ENCODE measurements at places on chromosomes 3 and 15. TPM values are rescaled to one million over a fixed set of nuclear protein-coding genes. Genes with fewer than 3 reads are reported as not detected.

DNA sequence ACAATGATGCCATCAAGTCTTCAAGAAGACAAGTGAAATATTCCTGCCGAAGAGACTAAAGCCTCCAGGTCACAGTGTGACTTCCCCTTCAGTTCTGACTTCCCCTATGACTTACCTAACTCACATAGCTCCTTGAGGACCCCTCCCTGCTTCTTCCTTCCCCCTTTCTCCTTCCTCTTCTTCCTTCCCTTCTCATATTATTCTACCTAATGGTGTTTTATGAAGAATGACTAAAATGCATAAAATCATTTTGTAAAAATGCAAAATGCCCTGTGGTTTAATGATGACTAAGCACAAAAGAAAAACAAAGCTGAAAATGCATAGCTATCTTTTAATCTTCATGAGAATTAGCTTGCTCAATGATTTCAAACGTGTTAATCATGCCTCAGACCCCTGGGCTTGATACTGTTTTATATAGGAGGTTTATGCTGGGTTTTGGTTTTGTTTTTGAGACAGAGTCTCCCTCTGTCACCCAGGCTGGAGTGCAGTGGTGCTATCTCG, 26.1 kb upstream of the TM4SF4 start:
- no peak for DNase-seq

DNA sequence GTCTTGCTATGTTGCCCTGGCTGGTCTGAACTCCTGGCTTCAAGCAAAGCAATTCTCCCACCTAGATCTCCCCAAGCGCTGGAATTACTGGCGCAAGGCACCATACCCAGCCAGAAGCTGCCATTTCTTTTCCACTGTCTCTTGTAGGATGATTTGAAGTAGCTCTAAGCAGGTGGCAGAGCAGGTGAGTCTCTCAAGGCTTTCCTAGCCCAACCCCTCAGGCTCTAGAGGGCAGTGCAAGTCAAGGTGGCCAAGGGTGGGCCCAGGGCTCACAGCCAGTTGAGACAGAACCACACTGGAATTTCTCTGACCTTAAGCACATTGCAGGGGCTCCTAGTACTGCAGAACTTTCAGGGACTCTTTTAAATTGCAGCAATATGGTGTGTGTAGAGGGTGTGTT, 15.6 kb upstream of the DAG1 start:
- DNase-seq = no peak

DNA sequence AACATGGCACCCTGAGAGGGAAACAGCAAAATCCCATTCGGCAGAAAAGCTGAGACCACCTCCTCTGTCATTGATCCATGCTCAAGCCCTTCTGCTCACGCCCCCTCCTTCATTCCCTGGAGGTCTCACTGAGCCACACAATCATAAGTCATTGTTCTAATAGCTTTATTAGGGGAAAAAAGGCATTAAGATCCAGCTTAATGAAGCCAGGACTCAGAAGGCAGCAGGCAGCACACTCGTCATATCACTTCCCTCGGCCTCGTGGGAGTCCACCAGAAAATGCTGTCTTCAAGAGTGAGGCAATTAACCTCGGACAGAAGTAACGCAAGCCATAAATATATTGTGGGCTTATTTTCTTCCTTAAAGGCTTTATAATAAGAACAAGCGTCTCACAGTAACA, 153.9 kb upstream of the PPP2R3A start:
- DNase-seq = no peak

- DNase-seq = no peak
Measured at GRCh38 chr3:52848617-52849016, 13.8 kb upstream of the MUSTN1 start.

DNA sequence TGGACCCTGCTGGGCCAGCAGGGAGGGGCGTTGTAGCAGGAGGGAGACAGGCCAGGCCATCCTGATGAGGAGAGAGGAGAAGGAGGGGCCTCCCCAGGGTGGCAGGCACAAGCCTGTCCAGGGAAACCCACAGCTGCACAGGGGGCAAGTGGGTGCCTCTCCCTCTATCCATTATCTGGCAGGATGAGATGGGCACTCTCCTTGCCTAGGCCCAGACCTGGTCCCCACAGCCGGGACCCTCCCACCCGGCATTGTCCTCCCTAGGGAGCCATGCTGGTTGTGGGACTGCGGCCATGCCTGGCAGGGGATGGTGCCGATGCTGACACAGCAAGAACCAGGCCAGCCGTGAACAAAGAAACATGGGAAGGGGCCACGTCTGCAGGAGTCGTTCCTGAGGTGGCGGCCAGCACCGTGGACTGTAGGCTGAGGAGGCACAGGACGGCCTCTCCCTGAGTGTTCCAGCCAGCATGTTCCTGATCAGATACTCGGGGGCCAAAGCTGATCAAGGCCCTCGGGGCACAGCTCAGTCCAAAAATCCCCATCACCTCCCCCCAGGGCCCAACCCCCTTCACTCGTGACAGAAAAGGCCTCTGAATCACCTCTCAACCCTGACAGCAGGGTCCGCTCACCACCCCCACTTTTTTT, 19.2 kb upstream of the CYP11A1 start:
- no peak for DNase-seq

DNA sequence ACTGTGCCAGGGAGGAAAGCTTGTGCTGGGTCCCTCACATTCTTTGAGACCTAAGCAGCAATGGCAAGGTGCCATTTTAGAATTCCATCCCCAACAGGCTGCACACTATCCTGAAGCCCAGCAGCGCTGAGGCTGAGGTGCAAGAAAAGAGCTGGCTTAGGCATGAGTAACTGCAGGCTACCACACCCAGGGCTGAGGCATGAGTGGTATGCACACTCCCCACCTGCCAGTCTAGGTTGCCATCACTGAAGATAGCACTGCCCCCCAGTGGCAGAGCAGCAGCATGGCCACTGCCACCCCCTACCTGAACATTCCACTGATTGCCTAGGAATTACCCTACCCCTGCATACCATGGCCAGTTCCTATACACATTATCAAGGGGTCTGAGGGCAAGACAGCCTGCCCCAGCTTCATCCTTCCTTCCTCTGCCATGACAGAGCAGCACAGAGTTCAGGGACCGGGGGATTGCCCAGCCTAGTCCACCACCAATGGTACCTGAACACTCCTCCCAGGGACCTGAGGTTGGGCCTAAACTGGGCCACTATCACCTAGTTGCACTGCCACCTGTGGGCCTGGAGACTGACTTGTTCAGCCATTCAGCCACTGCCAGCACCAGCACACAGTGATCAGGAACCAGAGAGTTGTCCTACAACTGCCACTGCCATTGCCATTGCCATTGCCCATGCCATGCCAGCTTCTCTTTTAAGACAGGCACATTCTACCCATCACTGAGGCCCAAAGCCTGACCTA, 129.8 kb downstream of the SATB1 start:
- no peak for DNase-seq

DNA sequence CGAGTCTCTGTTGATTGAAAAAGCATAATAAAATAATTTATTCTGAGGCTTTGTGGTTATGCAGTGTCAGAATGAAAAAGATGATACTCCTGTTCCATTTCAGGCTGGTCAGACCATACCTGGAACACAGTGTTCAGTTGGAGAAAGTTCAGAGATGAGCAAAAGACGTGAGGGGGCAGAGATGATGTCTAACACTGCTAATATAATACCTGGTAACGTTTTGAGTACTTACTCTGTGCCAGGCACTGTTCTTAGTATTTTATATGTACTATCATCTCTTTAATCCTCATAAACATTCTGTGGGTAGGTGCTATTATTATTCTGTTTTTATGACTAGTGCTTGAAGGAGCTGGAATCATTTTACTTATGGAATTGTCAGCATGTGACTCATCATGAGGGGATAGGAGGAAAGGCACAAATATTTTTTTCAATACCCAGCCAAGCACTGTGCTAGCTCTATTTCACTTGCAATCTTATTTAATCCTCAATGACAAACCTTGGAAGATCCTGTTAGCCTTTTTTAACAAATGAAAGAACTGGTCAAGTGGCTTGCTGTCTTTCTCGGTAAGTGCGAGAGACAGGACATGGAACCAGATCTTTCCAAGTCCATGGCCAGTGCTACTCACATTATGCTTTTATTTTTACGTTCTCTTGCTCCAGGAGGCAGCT, 31.8 kb downstream of the IQGAP1 start:
- DNase-seq = no peak

- no peak for DNase-seq
Measured at GRCh38 chr3:99874237-99875002, 56.8 kb downstream of the CMSS1 start.

GRCh38 chr15:61794276-61794675, 266.0 kb downstream of the VPS13C start:
- DNase-seq = no peak

- no peak for DNase-seq
Measured at GRCh38 chr15:100671858-100672543, 69.6 kb downstream of the ASB7 start.

- no peak for DNase-seq
Measured at GRCh38 chr3:56102032-56102431, 366.2 kb downstream of the ERC2 start.

DNA sequence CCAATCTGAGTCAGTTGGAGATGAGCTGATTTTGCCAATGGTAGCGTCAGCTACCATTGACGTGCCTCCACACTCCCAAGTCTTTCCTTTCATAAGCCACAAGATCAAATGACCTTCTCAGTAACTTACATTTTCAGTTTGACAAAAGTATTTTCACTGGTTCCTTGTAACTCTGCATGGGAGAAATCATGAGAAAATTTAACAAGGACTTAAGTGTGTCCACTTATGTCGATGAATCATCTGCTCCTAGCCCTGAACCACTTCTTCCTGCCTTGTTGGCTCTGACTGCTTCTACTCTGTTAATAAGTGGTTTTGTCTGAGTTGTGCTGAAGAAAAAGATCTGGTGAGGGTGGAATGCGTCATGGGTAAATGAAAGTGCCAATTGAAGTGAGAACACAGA, 101.2 kb downstream of the NFKBIZ start:
- no peak for DNase-seq

DNA sequence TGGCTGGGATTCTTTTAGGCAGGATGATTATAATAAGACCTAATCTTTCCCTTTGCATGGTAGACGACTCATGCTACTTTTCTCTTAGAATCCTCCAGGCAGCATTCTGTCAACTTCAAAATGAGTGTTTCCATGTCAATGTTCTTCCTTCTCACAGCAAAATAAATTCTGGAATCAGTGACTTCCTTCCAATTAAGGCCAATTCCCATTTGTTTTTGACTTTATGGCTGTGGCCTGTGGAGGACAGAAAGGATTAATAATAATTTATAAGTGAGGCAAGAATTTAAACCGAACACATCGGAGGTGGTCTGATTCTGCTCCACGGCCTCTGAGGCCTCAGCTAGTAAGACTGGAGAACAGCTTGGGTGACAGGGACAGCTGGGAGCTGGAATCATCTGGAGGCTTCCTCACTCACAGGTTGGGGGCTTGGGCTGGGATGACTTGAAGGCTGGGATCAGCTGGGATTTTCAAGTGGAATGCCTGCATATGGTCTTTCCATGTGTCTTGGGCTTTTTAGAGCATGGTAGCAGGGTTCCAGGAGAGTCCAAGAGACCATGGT, 241.8 kb upstream of the MCTP2 start:
- no peak for DNase-seq

GRCh38 chr3:122515870-122516269, 1.1 kb upstream of the KPNA1 start:
- no peak for DNase-seq

DNA sequence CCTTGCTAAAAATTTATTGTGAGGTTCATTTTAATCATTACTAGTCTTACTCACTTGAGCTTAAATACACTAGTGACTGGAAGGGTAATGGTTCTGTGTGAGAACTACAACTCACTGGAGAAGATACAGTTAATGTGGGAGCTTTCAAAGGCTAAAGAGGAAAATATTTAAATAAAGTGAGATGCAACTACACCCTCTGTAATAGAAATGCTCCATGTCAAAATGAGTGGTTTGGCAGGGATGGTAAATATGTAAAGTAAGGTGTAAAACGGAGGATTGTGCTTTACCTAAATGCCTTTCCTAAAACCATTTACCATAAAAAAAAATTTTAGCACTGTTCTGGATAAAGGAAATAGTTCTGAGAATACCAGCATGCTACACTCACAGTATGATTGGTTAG, 15.3 kb downstream of the LRRC57 start:
- no peak for DNase-seq

DNA sequence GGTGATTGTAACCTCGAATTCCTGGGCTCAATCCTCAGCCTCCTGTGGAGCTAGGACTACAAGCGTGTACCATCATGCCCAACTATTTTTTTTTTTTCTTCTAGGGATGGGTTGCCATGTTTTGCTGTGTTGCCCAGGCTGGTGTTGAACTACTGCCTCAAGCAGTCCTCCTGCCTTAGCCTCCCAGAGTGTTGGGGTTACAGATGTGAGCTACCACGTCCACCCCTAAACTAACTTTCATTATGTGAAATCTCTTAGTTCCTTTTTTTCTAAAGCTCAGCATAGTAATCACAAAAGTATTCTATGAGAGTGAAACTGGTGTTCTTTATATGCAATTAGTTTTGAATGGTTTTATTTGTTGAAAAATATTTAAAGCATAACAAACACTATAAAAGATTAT, 92.1 kb downstream of the XRN1 start:
- no peak for DNase-seq

- DNase-seq = no peak
Measured at GRCh38 chr15:36218322-36218721, 361.1 kb upstream of the CDIN1 start.

DNA sequence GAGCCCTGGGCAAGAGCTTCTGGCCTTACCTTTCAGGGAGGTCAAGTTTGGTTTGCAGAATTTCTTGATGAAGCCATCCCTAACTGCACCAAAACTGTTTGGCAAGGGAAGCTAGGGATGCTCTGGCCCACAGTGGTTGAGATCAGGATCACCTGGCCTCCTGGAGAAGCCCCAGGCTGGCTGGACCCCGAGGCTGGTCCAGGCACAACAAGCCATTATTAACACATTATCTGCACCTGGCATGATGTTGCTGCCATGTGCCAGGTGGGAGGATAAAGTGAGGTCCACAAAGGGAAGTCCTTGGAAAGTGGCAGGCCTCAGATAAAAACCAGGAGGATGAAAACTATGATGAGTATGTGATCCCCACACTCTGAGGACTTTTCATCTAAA, 35.9 kb upstream of the DUSP7 start:
- no peak for DNase-seq

GRCh38 chr3:14554715-14555114, 14.6 kb upstream of the GRIP2 start:
- DNase-seq = no peak

GRCh38 chr15:22871481-22872086, 33.1 kb downstream of the NIPA2 start:
- no peak for DNase-seq

GRCh38 chr15:63678393-63678792, 81.2 kb downstream of the FBXL22 start:
- no peak for DNase-seq

- DNase-seq = no peak
Measured at GRCh38 chr3:52779011-52779836, 1.8 kb downstream of the ITIH1 start.

GRCh38 chr15:89769366-89769765, 6.8 kb upstream of the MESP2 start:
- no peak for DNase-seq

- no peak for DNase-seq
Measured at GRCh38 chr3:65556934-65557577, 481.7 kb downstream of the MAGI1 start.

LCTL gene
- total RNA-seq = not detected

SLC6A11 gene
- 0.09 TPM for total RNA-seq

PIERCE2 gene
- 1.8 TPM for total RNA-seq

SLC9C1 gene
- not detected for total RNA-seq

DHFR2 gene
- total RNA-seq = 3.3 TPM

SLC22A13 gene
- total RNA-seq = not detected

CCDC71 gene
- total RNA-seq = 8.0 TPM
